Thyroid gland (tissue), 4 donors: ENCODE measurements at places on chromosomes 11 and 22. TPM values are rescaled to one million over a fixed set of nuclear protein-coding genes. Genes with fewer than 3 reads are reported as not detected.

The ADM2 gene
- total RNA-seq, result 6.4 TPM

The TMEM151A gene
- total RNA-seq, result 0.22 TPM

DNA sequence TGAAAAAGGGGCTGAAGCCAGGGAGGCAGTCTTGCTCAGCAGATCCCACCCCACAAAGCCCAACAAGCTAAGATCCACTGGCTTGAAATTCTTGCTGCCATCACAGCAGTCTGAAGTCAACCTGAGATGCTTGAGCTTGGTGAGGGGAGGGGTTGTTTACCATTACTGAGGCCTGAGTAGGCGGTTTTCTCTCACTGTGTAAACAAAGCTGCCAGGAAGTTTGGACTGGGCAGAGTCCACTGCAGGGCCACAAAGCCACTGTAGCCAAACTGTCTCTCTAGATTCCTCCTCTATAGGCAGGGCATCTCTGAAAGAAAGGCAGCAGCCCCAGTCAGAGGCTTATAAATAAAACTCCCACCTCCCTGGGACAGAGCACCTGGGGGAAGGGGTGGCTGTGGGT lies 746.1 kb upstream of the LRRC4C start:
- no peak for DNase-seq

DNA sequence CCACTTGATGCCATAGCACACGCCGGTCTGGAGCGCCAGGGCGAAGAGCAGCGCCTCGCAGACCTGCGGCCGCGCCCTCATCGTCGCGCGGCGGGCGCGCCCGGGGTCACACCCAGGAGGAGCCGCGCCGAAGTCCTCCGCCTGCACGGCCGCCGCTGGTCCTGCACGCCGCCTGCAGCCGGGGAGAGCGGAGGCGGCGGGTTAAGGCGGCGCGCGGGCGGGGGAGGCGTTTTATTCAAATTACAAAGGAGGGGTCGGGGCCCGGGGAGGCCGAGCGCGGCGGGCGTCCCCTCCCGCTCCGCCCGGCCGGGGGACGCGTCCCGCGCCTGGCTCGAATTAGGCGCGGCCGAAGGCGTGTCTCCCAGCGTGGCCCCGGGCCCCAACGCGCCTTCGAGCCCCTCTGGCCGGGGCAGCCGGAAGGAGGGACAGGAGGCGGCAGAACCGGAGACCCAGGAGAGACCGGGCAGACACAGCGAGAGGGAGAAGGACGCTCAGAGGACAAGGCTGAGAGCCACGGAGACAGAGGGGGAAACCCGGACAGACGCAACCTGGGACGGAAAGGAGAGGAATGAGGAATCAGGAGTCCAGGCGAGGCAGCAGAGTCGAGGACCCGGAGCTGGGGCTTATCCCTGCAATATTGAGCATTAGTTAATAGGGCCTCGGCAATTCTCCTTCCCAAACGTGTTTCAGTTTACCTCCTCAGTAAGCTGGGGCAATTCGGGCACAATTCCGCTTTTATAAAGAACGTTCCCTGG lies at the start of gene WNT11:
Gene WNT11 (minus strand): TSS at position 176 of the 755 bp plus-strand sequence. CDS start 95 bp downstream, at position 81.
- DNase-seq, result peak; percentile 62

DNA sequence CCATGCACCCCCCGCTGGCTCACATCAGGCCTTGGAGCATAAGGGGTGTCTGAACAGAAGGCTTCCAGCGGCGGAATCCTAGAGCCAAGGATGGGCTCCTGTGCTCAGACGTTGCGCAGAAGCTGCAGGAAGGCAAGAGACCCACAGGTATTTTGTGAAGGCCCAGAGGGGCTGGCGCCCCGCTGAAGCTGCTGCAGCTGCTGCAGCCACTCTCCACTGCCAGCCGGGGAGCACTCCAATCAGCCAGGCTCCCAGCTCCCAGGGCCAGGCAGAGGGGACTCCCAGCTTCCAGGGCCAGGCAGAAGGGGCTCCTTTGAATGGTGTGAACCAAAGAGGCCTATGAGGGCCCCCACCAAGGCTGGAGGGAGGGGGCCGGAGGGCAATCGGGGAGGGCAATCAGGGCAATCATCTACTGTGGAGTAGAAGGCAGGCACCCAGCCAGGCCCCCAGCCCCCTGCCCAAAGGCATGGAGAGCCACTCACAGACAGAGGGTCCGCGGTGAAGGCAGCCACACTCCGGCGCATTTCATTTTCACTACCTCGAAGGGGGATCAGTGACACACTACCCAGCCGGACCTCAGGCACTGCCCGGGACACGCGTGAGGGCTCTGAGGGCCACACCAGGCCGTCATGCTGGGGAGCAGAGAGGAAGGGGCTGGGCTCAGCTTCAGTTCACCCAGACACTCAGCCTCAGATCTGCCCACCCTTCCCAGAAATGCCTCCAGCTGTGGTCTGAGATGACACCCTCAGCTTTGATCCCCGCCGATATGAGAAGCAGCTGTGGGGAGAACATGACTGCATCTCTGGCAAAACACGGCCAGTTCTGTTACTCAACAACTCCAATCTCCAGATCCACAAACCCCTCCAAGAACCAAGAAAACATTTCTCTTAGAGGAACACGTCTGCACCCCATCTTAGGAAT lies 11.6 kb upstream of the PDE2A start:
- no peak for DNase-seq

- DNase-seq, result peak; percentile 74
These were observed 3.9 kb upstream of the SCN2B start for GRCh38 chr11:118180300-118180703.

GRCh38 chr22:24996420-24996952 lies 44.0 kb downstream of the KIAA1671 start:
- DNase-seq, result no peak

GRCh38 chr11:65420506-65420905 lies 2.1 kb upstream of the NEAT1 start:
- DNase-seq, result no peak

DNA sequence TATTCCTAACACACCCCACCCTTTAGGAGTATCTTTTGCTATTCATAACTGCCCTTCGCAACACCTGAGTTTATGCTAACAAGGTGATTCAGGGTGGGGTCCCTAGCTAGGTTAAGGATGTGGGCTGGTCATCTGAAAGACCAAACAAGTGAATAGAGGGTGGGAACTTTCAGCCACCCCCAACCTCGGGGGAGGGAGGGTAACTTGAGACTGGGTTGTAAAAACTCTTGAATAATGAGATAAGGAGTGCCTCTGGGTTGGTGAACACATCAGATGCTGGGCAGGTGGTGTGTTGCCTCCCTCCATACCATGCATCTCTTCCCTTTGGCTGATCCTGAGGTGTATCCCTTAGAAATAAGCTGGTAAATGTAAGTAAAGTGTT lies 111.5 kb downstream of the SWAP70 start:
- DNase-seq, result no peak

DNA sequence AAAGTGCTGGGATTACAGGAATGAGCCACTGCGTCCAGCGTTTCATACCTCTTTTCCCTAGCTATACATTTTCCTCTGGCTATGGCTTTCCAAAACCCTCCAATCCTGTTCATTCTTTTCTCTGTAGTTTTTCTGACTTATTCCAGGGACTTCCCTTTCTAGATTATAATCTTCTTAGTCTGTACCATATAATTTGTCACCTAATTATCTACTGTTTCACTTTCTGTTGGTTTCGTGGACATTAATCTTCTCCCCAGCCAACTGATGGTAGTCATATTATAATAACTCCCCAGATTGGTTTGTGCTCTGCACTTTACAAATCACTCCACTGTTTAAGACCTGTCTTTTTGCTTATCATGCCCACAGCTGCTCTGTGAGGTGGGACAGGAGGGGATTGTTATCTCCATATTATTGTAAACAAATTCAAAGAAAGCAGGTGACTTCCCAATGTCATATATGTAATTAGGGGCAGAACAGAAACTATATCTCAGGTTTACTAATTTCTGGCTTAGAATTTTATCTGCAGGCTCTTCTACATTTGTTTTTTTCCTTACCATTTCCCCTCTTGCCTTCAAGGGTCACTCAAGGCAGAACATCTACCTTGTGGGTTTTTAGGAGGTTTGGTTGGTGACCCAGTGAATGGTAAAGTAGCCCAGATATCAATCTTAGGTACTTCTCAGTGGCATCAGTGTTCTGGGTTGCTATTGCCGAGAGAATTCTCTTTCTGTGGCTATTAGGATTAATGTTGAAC lies 23.9 kb downstream of the STIM1 start:
- no peak for DNase-seq

GRCh38 chr11:65058419-65059054 lies at the start of gene NAALADL1:
NAALADL1 (minus strand) TSS chr11:65058553; CDS start chr11:65058521, 32 bp downstream.
- no peak for DNase-seq

DNA sequence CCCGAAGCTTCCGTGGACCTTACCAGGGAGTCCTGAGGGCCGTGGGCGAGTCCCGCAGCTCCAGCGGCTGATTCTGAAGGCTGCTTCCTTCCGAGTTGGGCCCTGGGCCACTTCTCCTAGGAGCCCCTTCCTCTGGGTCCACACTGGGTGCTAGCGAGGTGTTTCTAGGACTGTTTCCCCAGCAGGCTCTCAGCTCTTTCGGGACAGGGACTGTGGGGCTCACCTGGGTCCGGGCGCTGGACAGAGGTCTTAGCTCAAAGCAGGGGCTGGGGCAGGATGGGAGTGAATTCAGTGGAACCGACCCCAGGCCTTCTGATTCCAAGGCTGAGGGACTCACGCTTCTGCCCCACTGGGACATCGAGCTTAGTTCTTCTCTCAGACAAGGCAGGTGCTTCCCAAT lies 29.3 kb upstream of the CSNK1E start:
- DNase-seq, result no peak

GRCh38 chr11:78194490-78194889 lies 5.8 kb downstream of the USP35 start:
- DNase-seq, result no peak

DNA sequence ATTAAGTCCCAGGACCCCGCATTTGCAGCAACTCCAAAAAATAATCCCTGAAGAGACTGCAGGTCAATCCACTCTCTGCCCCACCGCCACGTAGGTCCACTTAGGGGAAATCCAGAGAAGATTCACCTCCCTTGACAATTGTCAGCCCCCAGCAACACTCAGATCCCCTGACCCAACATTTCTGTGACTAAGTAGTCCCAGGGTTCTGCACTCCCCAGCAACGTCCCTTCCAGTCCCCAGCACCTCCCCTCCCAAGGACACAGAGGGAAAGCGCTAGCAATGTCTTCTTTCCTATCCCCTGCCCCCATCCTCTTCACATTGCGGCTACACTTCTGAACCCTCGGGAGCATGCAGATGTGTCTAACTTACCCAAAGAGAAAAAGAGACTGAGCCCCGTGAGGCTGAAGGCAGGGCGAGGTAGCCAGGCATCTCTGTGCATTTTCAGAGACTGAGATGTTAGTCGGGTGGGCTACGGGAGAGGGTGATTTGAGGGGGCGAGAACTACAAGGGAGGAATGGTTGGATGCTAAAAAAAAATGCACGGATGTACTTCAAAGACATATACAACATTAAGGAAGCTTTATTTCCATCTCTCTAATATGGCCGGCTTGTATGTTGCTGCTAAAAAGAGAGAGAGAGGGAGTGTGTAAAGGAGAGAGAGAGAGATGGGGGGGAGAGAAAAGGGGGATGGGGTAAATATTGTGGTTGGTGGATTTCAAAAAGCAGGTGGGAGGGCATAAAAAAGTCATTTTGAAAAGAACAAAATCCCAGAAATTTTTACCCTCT lies at the start of gene SCN2B:
Gene SCN2B (minus strand): TSS at position 647 of the 785 bp plus-strand sequence. CDS start 208 bp downstream, at position 439.
- no peak for DNase-seq

- DNase-seq, result no peak
These were observed 25.4 kb downstream of the YPEL1 start for GRCh38 chr22:21710156-21710555.

DNA sequence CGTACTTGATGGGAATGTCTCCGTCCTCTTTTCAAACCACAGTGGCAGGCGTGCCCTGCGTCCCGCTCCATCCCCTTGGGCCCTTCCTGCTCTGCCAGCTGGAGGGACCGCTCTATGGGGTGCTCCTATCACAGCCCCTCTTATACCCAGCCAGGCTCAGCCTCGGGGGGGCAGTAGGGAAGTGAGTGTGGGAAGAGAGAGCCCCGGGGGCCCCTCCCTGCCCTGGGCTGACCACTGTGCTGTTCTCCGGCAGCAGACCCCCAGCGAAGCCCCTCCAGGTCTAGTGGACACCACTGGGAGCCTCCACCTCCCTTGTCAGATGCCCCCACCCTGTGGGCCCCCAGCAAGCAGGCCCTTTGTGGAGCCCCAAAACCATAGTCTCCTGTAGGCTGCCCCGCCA lies 572.5 kb downstream of the BRD1 start:
- no peak for DNase-seq

DNA sequence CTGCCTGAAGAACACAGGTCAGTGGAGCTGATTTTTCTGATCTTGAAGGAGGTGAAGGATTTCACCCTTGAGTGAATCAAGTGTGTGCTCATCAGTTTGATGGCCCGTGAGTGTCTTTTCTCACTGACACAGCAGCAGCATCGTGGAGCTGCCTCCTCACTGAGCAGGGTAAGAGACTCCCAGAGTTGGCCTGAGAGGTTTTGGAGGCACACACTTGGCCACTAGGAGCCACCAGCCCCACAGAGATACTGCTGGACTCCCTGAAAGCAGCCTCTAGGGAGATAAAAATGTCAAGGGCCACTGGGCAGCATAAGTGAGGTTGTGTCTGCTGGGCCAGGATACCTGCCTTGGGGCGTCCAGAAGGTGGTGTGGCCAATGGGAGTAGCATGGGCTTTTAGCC lies 245.4 kb downstream of the GRIK4 start:
- DNase-seq, result peak; percentile 12
